Osteocyte (in vitro differentiated cells): ENCODE measurements at places on chromosomes 12 and 14. TPM values are rescaled to one million over a fixed set of nuclear protein-coding genes. Genes with fewer than 3 reads are reported as not detected.
A peak's percentile ranks its signal among the peaks of the same experiment; 100 is the strongest.

DNA sequence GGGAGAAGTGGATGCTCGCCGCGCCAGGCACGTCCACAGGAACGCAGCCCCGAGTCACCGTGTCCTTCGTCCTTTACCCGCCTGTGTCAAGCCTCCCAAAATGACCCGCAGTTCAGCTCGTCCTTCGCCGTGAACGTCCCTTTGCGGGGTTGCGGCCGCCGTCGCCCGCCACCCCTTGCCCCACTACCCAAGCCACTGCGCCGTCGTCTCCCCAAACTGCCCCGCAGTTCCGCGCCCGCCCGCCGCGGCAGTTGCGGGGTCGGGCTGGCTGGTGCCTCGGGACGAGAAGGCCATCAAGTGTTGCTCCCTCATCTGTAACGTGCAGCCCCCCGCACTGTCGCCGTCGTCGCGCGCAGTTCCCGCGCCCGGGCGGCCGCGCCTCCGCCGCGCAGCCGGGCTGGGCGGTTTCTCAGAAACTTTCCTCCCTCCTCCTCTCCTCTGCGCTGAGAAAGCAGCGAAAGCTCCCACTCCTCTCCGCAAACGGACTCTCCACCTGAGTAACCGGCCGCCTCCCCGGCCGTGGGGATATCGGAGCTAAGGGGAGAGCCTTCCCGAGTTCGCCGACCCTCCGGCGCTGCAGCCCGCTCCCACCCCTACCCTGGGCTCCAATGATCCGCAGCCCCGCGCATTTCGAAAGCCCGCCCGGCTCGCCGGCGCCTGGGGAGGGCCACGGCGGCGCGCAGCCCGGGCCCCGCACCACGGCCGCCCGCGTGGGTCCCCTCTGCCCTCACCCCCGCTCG lies 6.7 kb downstream of the CDKN1B start:
- H3K4me3 ChIP-seq: peak overlapping the region; percentile 97
- peak overlapping the region; percentile 99 for H3K27ac ChIP-seq
- peaks cover 39% of the 10 kb centered on the region for H3K36me3 ChIP-seq
- DNase-seq: no peak
- peaks cover 55% of the 10 kb centered on the region for H3K4me1 ChIP-seq

GRCh38 chr14:73762375-73762822 lies 48.2 kb upstream of the PNMA1 start:
- DNase-seq: no peak
- peaks cover 55% of the 10 kb centered on the region for H3K4me1 ChIP-seq
- H3K27ac ChIP-seq: peak overlapping the region; percentile 99
- H3K27me3 ChIP-seq: no peaks in the 10 kb centered on the region
- H3K4me3 ChIP-seq: no peak overlapping the region

GRCh38 chr14:101017209-101017608 lies 113.7 kb upstream of the RTL1 start:
- no peaks in the 10 kb centered on the region for H3K4me1 ChIP-seq
- H3K27ac ChIP-seq: no peak overlapping the region
- H3K27me3 ChIP-seq: peaks cover 17% of the 10 kb centered on the region
- no peaks in the 10 kb centered on the region for H3K36me3 ChIP-seq
- H3K4me3 ChIP-seq: no peak overlapping the region

GRCh38 chr14:68041876-68042354 lies 222.3 kb downstream of the RAD51B start:
- peaks cover 42% of the 10 kb centered on the region for H3K4me1 ChIP-seq
- no peaks in the 10 kb centered on the region for H3K36me3 ChIP-seq
- DNase-seq: no peak

DNA sequence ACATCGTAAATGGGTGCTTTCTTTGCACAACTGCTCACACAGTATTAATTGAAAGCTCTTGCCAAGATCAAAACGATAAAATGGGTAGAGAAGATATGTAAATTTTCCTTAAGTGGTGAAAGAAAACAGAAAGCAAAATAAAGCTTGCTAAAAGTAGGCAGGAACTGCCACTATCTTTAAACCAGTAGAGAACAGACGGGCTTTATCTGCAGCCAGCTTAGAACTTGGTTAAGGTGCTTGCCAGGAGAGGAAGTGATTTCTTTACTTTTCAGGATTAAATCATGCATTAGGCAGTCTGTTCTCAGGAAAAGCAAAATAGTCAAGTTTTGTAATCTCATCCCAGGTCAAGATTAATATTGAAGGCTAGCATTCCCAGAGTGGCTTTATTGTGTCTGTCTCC lies 56.9 kb upstream of the CCDC175 start:
- H3K36me3 ChIP-seq: peaks cover 1% of the 10 kb centered on the region
- peaks cover 6% of the 10 kb centered on the region for H3K4me1 ChIP-seq
- no peak overlapping the region for H3K4me3 ChIP-seq
- no peak for DNase-seq

GRCh38 chr12:113874999-113875561 lies 91.0 kb downstream of the RBM19 start:
- peaks cover 8% of the 10 kb centered on the region for H3K4me1 ChIP-seq
- no peak overlapping the region for H3K4me3 ChIP-seq
- no peak overlapping the region for H3K27ac ChIP-seq
- no peak for DNase-seq
- H3K27me3 ChIP-seq: no peaks in the 10 kb centered on the region
- no peaks in the 10 kb centered on the region for H3K36me3 ChIP-seq

- no peak for DNase-seq
- H3K36me3 ChIP-seq: no peaks in the 10 kb centered on the region
- H3K27me3 ChIP-seq: peaks cover 11% of the 10 kb centered on the region
- H3K4me1 ChIP-seq: no peaks in the 10 kb centered on the region
Measured at GRCh38 chr12:117497407-117497806, 136.0 kb upstream of the NOS1 start.

DNA sequence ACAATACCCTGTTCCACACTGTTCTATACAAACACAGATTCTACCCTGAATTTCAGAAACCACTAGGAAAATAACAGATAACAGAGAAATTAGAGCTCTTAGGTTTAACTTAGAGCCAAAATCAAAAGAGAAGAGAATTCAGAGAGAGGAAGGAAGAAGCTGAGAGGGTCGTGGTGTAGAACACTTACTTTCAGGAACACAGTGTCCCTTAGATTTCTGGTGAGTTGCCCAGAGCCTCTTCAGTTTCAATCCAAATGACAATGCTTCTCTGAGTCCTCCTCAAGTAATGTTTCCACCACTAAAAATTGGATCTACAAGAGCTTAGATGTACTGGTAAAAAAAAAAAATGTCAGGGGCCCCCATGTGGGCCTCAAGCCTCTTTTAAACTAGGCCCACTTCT lies 2.6 kb downstream of the YAF2 start:
- H3K4me3 ChIP-seq: no peak overlapping the region
- no peak for DNase-seq
- no peak overlapping the region for H3K27ac ChIP-seq
- H3K27me3 ChIP-seq: no peaks in the 10 kb centered on the region

- peaks cover 43% of the 10 kb centered on the region for H3K4me1 ChIP-seq
- peak overlapping the region; percentile 51 for H3K27ac ChIP-seq
- H3K27me3 ChIP-seq: no peaks in the 10 kb centered on the region
Measured at GRCh38 chr14:61466249-61466904, 145.0 kb downstream of the PRKCH start.

GRCh38 chr14:65170768-65171507 lies 68.6 kb upstream of the MAX start:
- H3K4me1 ChIP-seq: peaks cover 11% of the 10 kb centered on the region
- H3K27me3 ChIP-seq: peaks cover 42% of the 10 kb centered on the region
- peak overlapping the region; percentile 62 for H3K4me3 ChIP-seq
- peak overlapping the region; percentile 64 for H3K27ac ChIP-seq
- DNase-seq: no peak
- no peaks in the 10 kb centered on the region for H3K36me3 ChIP-seq

DNA sequence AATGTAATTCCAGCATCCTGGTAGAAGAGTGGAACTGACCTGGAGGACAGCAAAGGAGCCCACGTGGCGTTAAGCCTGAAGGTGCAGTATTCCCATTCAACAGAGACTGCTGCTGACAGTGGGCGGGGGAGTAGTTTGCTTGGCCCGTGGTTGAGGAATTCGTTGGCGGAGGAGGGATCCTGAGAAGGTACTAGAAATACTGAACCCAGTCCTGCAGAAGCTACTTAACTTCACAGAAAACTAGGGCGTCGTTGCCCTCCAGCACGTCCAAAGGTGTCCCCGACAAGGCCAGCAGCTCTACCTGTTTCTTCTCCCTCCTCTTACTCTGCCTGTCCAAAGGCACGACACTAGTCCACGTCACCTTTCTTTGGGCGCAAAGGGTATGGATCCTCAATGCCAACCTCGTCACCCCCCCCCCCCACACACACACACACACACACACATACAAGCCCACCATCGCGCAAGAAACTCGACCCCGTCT lies 303 bp downstream of the PUS7L start:
- no peak for DNase-seq
- peak overlapping the region; percentile 85 for H3K4me3 ChIP-seq
- H3K4me1 ChIP-seq: peaks cover 15% of the 10 kb centered on the region
- peaks cover 3% of the 10 kb centered on the region for H3K27me3 ChIP-seq
- H3K36me3 ChIP-seq: peaks cover 9% of the 10 kb centered on the region

DNA sequence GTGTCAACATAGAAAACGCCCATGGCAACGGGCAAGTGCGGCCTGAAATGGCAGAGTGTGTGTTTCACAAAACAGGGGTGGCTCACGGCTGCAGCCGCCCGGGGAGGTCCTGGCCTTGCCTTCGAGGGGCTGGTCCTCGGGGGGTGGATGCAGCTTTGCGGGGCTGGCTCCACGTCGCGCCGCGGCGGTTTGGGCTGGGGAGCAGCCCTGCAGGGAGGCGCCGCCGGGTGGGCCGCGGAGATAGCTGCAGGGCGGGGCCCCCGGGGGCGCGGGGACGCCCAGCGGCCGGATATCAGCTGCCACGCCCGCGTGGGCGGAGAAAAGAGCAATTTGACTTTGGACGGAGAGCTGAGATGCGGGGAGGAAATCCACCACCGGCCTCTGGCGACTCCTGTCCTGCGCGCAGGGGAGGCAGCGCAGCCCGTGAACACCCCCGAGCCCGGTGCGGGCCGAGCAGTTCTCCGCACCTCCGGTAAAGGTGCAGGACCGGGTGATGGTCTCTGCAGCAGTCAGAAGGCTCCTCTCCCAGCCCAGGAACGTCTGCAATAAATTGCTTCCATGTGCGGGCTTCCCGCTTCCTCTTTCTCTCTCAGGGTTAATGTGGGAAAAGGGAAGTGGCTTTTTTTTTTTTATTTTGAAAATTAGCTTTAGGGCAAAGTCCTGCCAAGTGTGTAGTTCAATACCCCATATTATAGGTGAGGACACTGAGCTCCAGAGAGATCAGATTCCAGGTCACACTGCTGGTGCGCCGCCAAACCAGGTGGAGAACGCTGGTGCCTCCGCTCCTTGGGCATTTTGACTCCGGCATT lies 110.5 kb downstream of the ARF6 start:
- H3K4me3 ChIP-seq: peak overlapping the region; percentile 70
- H3K36me3 ChIP-seq: no peaks in the 10 kb centered on the region
- peaks cover 49% of the 10 kb centered on the region for H3K4me1 ChIP-seq
- H3K27me3 ChIP-seq: no peaks in the 10 kb centered on the region
- DNase-seq: peak; percentile 85
- peak overlapping the region; percentile 88 for H3K27ac ChIP-seq

DNA sequence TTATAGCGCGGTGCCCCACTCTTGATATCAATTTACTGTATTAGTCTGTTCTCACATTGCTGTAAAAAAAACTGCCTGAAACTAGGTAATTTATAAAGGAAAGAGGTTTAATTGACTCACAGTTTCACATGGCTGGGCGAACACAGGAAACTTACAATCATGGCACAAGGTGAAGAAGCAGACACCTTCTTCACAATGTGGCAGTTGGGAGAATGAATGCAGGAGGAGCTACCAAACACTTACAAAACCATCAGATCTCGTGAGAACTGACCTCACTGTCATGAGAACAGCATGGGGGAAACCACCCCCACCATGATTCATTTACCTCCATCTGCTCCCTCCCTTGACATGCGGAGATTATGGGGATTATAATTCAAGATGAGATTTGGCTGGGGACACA lies 42.3 kb downstream of the FBXO34 start:
- no peaks in the 10 kb centered on the region for H3K27me3 ChIP-seq
- H3K27ac ChIP-seq: no peak overlapping the region
- H3K4me1 ChIP-seq: peaks cover 7% of the 10 kb centered on the region
- no peak overlapping the region for H3K4me3 ChIP-seq
- peaks cover 25% of the 10 kb centered on the region for H3K36me3 ChIP-seq

- H3K4me3 ChIP-seq: no peak overlapping the region
- peaks cover 4% of the 10 kb centered on the region for H3K4me1 ChIP-seq
- peaks cover 16% of the 10 kb centered on the region for H3K27me3 ChIP-seq
- DNase-seq: no peak
- no peak overlapping the region for H3K27ac ChIP-seq
Measured at GRCh38 chr12:108482717-108483212, 32.3 kb upstream of the FICD start.

DNA sequence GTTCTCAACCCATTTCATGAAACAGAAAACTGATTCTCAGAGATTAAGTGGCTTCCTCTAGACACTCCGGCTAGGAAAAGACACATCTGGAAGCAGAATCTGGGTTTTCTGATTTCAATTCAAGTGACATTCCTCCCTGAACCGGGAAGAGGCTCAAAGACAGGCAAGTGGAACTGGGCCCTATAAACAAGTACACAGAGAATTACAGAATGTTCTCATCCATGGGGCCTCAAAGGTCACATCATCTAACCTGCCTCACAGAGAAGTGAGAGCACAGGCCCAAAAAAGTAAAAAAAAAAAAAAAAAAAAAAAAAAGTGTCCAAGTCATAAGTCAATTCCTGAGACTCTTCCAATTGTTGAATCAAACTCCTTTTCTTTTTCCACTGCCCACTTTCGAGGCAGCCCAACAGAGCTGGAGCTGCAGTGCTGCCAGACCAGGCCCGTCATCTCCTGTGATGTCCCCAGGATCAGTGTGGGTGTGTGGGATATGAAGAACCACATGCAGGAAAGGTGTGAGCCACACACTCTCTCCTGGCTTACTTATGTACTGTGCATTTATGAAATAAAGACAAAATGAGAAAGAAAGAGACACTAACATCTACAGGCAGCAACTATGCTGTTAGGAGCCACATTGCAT lies 2.8 kb upstream of the KRT1 start:
- H3K4me1 ChIP-seq: no peaks in the 10 kb centered on the region
- H3K36me3 ChIP-seq: no peaks in the 10 kb centered on the region
- peaks cover 76% of the 10 kb centered on the region for H3K27me3 ChIP-seq

DNA sequence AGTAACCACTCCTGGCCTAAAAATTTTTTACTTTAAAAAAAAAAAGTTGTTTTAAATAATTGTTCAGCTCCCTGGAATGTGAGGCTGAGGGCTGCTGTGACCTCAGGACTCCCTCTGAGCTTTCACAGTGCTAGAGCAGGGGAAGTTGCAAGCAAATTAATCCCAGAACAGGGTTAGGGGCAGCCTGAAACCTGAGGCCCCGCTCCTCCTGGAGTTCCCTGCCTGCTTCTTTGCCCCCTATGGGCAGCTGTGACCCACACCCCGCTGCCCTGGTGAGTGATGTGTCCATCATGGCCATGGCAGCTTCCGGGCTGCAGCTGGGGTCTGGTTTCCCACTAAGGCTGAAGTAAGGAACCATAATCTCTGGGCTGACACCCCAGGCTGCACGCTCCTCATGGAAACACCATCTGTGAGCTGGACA lies 9.5 kb downstream of the RITA1 start:
- H3K27me3 ChIP-seq: no peaks in the 10 kb centered on the region
- peak; percentile 86 for DNase-seq
- H3K36me3 ChIP-seq: peaks cover 7% of the 10 kb centered on the region

ARL1 gene
- 109 and 112 TPM in 2 replicates for total RNA-seq

GPX2 gene
- not detected in 2 replicates for total RNA-seq

FBXL14 gene
- 9.1 and 9.4 TPM in 2 replicates for total RNA-seq

SETD3 gene
- 49.1 and 49.8 TPM in 2 replicates for total RNA-seq

PPM1H gene
- total RNA-seq: 60.8 and 67.0 TPM in 2 replicates

OTX2 gene
- not detected in 2 replicates for total RNA-seq

ANG gene
- total RNA-seq: 7.4 and 8.6 TPM in 2 replicates

MEG3 gene
- not detected in 2 replicates for total RNA-seq
